Left forelimb (tissue), 1 donor: ENCODE measurements at places on chromosomes 2 and 18.

- no peak for DNase-seq
Observed at GRCh38 chr18:59141294-59142068, 1.8 kb downstream of the SEC11C start.

DNA sequence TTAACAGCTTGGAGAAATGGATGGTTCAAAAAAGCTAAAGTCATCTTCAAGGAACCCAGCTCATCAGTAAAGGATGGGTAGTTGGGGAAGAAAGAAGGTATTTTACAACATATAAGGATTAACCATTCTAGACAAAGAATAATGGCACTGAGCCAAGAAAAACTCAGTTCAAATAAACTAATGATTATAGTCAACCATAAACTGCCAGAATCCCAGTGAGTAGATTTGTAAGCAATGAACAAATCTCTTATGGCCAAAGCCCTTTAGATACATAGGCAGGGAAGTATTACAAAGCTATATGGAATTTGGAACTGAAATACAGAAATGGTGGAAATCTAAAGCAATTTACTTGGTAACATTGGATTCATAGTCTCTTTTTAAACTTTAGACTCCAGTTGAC, 92.4 kb upstream of the ZFP36L2 start:
- no peak for DNase-seq

DNA sequence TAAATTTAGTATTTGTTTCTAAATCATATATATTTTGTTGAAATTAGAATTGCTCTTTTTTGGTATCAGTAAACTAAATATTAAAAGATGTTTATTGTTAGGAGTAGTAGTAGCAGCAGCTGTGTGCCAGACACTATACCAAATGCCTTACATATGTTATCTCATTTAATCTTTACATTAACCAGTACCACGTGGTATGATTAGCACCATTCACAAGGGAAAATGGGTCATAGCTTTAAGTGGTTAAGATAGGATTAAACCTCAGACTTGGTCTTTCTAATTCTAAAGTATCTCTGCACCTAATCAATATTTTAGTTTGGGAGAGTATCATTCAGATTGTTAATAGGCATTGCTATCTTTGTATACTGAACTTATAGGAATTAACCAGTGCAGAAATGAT, 29.0 kb downstream of the PSMD14 start:
- no peak for DNase-seq

- no peak for DNase-seq
Observed at GRCh38 chr18:62521593-62521992, 1.2 kb upstream of the ZCCHC2 start.

- no peak for DNase-seq
Observed at GRCh38 chr2:215736653-215737290, 276.6 kb downstream of the MREG start.

DNA sequence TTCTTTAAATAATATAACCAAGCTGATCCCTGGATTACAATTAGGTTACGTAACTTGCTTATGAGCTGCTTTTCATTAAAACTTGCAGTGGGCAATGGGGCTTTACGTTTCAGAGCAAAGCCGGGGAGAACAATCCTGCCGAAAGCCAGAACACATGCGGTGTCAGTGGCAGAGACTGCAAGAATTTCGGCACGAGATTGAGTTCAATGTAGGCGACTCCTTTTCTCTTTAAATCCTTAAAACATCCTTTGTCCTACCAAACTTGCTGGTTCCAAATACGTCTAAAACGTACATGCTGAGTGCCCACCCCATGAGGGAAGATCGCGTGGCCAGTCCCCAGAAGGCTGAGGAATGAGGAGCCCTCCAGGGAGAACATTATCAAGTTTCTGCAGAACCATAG, 36.8 kb upstream of the NCOA1 start:
- DNase-seq: peak; percentile 63

GRCh38 chr18:27704736-27705361, 472.1 kb downstream of the CDH2 start:
- DNase-seq: no peak

GRCh38 chr18:26702086-26702485, 153.7 kb upstream of the KCTD1 start:
- no peak for DNase-seq
